Kasumi-1 (cell line): ENCODE measurements at places on chromosomes 2 and 18.

GRCh38 chr2:12436483-12436882 is 280.3 kb upstream of the TRIB2 start:
- no peak for DNase-seq

DNA sequence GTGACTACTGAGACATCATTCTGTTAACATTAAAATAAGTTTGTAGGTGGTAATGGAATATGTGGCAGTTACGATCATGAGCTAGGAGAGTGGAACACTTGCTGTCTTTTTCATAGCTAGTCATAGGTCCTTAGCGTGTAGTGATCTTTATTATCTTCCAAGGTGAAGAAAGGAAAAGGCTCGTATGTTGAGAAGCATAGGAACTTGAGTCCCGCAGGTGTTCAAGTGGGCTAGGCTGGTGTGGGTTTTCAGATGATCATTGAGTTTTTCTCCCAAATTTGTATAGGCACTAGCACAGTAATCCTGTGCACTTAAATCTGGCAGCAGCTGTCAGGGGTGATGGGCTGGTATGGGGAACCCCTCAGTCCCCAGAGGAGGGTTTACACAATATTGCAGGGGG is 10.9 kb downstream of the SLC20A1 start:
- no peak for DNase-seq

DNA sequence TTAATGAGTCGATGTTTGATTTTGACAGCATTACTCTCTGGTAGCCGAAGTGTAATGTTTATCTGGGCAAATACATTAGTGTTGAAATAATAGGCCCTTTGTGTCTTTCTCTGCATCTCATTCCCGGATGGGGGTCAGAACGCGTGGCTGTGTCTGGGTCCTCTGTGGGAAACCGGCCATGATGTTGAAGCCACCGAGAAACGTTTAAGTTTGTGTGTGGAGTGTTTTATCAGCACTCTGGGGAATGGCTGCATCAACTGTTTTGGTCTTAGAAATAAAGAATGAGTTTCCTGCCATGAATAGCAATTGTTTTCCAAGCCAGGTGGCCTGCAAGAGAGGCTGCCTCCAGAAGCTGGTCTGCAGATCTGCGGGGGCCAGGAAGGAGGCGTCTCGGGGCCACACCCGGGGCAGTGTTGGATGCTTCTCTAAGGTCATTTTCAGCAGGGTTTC is 69.7 kb downstream of the RNF144A start:
- DNase-seq, result no peak

- no peak for DNase-seq
Observed at GRCh38 chr18:24868311-24868710, 407.9 kb downstream of the HRH4 start.

DNA sequence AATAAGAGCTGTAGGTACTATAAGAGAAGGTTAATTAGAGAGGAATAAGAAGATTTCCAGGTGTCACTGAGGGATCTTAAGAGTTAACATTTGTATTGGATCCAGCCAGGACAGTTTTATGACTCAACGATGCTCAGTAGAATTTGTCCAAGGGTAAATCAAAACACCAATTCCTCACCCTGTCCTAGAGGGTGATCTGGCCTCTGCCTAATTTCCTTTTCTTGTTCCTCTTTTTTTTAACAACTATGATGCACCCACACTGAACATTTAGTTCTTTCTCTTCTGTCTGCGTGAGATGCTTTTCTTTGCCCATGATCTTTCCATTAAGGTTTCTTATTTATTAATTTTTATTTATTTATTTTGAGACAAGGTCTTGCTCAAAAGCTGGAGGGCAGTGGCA is 92.0 kb downstream of the PMS1 start:
- peak; percentile 73 for DNase-seq

DNA sequence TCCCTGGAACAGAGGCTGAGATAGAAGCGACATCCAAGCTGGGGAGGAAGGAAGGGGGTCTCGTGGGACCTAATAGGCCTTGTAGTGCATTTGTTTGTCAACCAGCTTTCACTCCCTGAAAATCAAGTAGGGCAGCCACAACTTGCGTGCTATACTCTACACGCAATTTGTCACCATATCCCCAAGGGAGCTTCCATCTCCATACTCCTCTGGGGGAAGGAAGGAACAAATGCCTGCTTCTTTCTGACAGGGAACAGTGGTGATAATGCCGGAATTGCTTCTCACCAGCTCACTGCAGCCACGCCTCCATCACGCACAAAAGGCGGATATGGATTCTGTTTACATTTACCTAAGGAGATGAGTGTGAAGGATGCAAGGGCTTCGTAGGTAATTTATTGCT is 213.4 kb downstream of the TMEM163 start:
- no peak for DNase-seq

DNA sequence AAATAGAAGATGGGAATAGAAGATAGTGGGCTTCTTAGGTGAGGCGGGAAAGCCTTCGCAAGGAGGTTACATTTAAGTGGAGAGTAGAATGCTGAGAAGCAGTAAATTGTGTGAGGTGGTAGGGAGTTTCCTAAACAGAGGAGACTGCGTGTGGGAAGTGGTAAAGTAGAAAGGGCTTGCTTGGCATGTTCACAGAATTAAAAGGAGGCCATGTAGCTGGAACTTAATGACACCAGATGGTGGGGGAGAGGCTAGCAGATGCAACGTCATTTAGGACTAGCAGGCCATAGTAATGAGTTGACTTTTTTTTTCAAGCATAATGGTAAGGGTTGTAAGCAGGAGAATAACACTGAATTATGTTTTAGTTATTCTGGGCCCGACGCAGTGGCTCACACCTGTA is 13.0 kb upstream of the RTN4 start:
- no peak for DNase-seq

DNA sequence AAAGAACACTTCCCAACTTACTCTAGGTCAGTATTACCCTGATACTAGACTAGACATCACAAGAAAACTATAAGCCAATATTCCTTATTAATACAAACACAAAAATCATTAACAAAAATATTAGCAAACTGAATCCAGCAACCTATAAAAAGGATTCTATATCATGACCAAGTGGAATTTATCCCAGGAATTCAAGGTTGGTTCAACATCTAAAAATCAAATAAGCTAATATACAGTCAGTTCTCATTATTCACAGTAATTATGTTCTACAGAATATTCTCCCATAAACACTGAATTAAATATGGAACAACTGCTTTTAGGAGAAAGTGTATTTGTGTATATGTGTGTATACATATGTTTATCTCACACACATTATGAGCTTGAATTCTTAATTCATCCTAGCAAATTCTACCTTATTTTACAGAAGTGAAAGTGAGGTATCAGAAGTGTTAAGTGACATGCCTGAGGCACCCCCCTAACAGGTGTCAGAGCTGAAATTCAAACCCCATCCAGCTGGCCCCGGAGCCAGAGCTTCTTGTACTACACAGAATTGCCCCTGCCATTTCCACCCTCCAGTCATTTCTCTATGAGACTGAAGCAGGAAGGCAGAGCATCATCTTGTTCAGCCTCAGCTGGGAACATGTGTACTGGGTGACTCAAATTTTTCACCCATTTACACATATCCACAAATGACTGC is 77.8 kb downstream of the MALT1 start:
- no peak for DNase-seq

DNA sequence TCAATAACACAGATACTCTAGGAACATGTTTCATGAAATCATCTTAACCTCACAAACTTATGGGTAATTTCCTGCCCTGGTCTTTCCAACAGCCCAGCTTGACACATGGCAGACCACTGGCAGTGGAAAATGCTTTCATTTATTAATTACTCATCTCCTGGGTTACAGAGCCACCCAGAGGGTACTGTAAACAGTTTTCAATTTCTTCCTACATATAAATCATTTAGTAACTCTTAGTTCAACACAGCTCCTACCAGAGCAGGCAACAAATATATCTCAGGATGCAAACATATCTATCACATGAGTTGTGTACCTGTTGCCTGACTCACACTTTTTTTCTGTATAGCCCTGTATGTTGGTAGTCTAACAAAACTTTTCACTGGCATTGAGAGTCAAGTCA is 99.2 kb upstream of the VRK2 start:
- DNase-seq, result no peak

- no peak for DNase-seq
Observed at GRCh38 chr18:79918615-79919011, 32.8 kb downstream of the SLC66A2 start.

GRCh38 chr2:147076634-147077033 is 768.2 kb upstream of the ACVR2A start:
- no peak for DNase-seq

- peak; percentile 28 for DNase-seq
Observed at GRCh38 chr18:48007955-48008701, 77.7 kb upstream of the SMAD2 start.

GRCh38 chr2:82993609-82994008 is 1465.5 kb downstream of the SUCLG1 start:
- DNase-seq, result no peak

DNA sequence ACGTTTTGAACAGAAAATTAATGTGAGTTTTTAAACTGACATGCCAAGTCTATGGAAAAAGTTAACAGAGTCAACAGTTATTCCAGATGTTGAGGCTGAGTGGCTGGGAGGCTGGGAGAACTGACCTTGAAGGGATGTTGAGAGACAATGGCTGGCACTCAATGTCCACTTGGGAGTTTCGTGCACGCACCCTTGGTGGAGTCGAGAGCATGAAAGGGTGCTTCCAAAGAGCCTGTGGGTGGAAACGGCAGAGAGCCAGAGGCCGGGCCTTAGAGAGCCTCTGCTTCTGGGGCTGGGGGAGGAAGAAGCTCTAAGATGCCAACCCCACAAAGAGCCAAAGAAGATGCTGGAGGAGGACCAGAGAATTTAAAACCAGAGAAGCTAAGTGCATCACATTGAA is 63.4 kb upstream of the L3MBTL4 start:
- no peak for DNase-seq
